ENCODE measurements at places on chromosomes 3 and 15.
A peak's percentile ranks its signal among the peaks of the same experiment; 100 is the strongest.

DNA sequence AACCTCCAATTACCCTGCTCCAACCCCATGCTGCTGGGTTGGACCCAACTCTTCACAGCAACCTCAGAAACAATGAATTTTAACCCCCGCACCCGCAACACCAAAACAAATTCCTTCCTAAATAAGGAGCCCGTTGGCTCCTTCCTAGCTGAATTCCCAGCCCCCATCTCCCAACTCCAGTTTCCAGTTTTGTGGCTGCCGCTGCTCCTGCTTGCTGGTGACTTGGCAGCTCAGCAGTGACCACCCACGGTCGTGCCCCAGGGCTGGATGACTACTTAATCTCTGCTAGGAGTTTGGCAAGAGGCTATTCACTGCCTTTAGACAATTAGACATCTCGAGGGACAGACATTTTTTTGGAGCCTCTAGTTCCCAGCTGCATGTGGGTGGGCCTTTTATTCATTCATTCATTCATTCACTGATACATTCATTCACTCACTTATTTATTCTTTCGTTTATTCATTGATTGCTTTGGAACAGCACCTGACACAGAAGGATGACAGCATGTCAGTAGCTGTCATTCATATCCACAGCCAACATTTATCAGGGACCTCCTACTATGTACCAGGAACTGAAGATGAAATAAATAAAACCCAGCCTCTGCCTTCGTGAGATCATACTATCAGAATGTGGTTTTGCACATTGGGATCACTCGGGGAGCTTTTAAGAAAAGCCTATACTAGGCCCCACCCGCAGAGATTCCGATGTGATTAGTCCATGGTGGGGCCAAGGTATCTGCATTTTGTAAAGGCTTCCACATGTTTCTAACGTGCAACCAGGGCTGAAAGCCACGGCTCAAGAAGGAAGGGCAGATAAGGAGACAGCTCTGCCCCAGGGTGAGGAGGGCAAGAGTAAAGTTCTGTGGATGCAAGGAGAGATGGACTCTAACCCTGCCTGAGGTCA, 256.5 kb downstream of the SHQ1 start:
- DNase-seq = no peak

DNA sequence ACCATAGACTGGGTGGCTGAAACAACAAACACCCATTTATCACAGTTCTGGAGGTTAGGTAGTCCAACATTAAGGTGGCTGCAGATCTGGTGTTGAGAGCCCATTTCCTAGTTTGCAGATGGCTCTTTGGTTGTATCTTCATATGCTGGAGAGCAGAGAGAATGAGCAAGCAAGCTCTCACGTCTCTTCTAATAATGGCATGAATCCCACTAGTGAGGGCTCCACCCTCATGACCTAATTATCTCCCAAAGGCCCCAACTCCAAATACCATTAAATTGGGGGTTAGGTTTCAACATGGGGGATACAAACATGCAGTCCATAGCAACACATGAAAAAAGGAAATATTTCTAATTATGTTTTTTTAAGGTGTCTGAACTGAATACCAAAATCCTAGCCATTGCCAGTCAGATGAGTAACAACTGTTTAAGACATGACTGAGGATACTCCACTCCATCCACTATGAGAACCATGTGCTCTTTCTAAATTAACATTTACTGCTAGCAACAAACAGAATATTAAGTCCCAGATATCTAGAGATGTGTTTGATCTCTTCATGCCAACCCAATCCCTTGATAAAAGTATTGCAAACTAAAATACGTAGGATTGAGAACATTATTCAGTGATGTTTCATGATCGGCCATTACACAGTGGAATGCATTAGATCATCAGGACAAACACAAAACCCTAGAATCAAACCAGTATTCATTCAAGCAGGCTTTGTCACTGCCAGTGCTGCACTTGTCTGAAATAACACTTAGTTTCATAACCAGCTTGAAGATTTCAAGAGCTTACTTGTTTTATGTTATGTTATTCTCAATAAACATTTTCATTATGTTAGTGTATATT, 340.3 kb downstream of the SLC9A9 start:
- peak; percentile 80 for DNase-seq

DNA sequence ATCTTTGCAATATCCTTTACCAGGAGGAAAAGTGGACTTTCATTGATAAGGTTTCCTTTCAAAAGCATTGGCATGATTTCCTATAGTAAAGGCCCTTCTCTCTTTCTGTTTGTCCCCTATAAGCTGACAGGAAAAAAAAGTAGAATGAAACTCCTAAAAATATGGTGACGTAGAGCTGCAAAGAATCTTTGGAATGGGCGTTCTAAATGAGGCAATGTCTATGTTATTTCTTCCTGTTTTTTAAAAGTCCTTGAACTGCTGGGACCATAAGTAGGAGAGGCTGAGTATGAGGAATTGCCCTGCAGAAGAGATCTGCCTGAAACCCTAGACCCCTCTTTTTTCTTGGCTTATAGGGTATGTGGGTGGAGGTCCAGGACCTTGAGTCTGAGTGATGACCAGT, 17.2 kb downstream of the ST3GAL6 start:
- no peak for DNase-seq

- no peak for DNase-seq
Observed at GRCh38 chr3:35522450-35522849, 116.9 kb upstream of the ARPP21 start.

DNA sequence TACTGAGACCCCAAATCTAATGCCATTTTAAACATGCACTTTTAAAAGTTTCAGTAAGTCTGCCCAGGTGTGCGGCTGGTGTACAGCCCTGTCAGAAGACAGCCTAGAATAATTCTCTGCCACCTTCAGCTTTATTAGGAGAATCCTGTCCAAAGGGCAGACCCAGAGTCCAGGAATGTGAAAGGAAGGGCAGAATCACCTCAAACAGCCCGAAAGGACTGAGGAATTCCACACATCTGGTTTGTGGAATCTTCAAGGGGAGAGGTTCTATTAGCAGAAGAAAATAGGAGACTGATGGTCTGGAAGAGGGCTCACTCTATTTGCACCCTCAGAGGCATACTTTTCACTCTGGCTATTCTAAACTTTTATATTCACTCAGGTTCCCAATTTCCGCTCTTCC, 46.6 kb downstream of the TYRO3 start:
- no peak for DNase-seq

DNA sequence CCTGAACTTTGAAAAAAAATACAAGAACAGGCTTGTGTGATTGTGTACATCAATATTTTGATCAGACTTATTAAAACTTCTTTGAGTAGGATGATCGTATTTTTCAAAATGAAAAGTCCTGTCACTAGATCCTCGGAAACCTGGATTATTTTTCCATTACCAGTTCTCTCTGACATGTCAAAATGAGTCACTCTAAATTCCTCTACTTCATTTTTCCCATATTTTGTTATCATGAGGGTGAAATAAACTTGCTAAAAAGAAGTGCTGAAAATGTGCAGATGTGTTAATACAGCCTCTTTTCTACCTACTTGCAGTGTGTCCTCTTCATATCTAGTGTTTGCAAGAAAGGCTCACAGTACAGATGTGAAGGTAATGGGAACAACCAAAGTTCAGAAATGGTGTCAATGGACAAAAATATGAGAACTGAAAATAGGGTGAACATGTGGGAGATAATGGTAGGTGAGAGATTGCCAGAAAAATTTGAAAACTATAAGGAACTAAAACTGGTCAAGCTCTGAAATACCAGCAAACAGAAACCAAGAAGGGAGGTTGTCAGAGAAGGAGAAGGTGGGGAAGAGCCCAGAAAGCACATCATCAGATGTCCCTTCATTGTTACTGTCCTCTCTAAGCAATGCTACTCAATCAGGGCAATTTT, 108.2 kb downstream of the EOMES start:
- DNase-seq = no peak

DNA sequence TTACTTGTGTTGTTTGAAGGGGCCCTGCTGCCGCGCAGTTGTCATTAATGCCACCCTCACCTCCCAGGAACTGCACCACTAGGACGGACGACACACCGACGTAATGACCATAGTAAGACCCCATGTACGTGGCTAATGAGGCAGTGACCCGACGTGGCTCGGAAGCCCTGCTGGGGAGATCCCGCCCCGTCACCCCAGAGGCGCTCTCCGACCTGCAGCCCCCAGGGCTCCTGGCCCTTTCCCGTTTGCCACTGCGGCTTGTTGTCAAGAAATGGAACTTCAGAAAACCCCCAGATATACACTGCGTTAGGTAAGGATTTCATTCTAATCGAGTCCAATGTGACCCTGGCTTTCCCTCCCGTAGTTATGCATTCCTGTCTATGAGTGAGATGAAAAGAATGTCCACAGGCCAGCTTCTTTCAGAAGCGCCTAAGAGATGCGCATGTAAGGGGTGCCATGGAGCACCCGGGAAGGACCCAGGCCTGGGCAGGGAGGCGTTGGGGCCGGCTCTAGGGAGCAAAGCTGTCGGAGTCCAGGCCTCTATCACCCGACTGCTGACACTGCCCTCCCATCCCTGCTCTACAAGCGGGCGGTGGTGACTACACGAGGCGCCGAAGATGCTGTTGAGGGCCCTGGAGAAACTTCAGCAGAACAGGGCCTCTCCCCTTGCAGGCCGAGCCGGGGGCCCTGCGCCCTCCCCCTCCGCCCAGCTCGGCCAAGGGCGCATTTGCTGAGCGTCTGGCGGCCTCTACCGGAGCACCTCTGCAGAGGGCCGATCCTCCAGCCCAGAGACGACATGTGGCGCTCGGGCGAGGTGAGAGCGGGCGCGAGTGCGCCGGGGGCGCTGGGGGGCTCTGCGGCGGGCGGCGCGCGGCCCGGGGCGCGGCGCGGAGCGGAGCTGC, at the start of gene GABRA5:
Gene GABRA5, plus strand, starts transcription at position 765 of the 902 bp plus-strand sequence. CDS start 2,187 bp downstream, outside the sequence.
- no peak for DNase-seq

DNA sequence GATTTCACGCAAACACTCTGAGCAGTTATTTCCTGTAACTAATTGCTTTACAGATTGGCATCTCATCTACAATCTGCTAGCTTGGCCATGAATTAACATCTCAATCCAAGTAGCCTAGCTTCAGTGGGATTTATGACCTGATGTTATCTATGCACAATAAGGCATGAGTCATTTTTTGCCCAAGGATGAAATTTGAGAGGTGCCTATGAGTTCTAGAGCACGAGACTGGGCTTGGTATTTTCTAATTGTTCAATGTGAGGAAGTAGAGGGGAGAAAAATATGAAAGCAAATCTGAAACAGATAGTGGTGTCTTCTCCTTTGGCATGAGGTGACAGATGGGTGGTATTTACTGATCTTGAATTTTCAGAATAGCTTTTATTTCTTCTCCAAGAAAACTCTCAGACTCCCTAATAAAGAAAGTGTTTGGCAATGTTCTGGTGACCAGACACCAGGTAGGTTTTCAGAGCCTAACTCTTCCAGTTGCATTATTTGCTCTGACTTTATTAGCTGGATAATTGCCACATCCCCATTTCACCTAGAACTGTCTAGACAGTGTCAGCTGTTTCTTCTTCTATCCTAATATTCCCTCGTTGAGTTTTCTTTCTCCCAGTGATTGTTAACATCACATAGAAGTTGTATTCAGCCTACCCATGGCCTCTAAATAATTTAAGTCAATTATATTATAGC, 301.0 kb upstream of the UMPS start:
- no peak for DNase-seq

DNA sequence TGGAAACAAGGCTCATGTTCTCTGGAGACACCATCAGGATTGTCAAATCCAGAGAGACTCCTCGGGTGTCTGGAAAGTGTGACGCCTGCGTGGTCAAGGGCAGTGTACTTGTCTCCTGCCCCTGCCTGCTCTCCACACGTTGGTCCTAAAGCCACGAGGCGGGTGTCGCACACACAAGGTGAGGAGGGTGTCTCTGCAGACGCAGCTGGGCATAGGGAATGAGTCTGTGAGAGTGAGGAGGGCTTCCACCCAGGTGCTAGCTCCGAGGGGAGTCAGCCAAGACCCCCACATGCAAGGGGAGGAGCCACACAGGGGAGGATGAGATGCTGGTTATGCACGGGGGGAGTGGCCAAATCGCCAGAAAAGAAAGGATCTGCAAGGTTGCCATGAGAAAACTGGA, 27.9 kb upstream of the OCA2 start:
- no peak for DNase-seq

DNA sequence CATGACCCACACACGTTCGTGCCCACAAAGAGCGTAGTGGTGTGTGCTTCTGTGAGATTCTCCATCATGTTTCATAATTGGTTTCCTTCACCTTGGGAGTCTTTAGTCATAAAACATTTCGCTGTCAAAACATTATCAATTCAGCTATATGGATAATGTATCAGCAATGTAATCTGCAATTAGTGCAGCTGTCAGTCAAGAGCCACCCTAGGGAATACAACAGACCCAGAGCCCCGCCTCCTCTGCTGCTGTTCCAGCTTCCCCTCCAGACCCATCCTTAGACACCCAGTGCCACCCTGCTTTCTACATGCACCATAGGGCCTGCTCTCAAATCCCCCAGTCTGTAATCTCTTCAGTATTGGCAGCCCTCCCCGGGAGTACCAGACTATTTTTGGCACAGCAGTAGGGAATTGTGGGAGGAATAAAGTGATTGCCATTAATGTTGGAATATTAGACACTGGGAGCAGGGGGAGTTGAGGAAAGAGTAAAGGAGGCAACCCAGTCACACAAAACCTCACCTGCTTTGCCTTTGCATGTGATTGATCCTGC, 31.5 kb upstream of the C3orf80 start:
- no peak for DNase-seq

DNA sequence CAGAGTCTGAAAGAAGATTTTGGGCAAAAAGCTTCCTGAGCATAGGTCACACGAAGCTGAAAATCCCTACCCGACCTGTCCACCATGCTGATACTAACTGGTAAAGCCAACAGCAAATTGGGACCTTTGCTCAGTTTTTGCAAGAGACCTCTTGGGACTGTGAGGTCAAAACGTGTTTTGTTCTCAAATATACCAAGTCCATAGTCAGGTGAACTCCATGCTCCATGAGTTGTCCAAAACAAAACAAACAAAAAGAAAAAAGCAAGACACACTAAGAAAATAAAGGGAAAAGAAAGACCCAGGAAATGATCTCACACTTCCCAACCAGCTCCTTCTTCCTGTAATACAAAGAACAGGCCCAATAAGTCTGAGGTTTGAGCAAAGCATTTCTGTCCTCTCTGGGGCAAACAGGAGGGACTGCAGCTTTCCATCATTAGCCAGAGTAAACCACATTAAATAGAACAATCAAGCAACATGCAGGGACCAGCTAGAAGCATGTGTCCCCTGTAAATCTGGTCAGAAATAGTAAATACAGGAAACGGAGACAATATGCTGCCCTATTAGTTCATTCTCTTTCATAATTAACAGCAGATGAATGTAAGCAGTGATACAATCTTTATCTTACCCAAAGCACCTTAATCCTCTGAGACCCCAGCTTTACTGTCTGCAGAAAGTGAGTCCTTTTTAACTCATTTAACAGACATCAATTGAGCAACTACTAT, 125.0 kb upstream of the LIPC start:
- DNase-seq = no peak

DNA sequence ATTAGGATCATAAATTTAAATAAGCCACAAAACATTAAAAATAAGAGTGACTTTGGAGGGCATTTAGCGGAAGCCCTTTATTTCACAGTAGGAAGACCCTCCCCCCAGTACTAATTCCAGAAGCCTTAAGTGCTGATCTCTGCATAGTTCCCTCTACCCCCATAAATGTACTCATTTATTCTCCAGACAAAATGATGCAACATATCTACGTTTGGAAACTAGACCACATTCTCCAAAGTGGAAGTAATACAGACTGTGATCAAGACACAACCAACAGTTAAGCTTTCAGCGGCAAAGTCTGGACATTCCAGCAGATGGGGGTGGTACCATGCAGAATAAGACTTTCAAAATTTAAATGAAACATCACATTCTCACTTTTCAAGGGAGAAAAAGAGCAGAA, 44.8 kb upstream of the RPS17 start:
- no peak for DNase-seq

GRCh38 chr15:35680951-35681350, 135.0 kb upstream of the DPH6 start:
- no peak for DNase-seq

- DNase-seq = no peak
Observed at GRCh38 chr3:113117511-113118234, 93.7 kb upstream of the BOC start.
